C1 segment of cervical spinal cord (tissue), 14 donors: ENCODE measurements at places on chromosomes 6 and 20.
A peak's percentile ranks its signal among the peaks of the same experiment; 100 is the strongest.

DNA sequence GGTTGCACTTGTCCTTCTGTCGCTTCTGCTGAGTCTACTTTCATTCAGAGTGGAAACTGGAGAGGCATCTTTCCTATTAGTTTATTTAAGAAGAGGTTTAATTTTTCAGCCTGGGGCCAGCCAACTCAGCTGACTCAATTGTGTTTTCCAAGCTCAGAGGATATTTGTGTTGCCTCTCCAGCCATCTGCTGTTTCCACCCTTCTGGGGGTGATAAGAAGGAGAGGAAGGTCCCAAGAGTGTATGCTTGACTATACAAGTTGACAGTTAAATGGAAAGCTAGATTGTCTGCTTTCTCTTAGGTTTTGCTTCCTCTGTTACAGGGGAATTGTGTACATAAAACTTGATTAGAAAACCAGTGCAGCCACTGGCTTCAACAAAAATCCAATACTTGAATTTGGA, 3.0 kb downstream of the PSMF1 start:
- DNase-seq = no peak

DNA sequence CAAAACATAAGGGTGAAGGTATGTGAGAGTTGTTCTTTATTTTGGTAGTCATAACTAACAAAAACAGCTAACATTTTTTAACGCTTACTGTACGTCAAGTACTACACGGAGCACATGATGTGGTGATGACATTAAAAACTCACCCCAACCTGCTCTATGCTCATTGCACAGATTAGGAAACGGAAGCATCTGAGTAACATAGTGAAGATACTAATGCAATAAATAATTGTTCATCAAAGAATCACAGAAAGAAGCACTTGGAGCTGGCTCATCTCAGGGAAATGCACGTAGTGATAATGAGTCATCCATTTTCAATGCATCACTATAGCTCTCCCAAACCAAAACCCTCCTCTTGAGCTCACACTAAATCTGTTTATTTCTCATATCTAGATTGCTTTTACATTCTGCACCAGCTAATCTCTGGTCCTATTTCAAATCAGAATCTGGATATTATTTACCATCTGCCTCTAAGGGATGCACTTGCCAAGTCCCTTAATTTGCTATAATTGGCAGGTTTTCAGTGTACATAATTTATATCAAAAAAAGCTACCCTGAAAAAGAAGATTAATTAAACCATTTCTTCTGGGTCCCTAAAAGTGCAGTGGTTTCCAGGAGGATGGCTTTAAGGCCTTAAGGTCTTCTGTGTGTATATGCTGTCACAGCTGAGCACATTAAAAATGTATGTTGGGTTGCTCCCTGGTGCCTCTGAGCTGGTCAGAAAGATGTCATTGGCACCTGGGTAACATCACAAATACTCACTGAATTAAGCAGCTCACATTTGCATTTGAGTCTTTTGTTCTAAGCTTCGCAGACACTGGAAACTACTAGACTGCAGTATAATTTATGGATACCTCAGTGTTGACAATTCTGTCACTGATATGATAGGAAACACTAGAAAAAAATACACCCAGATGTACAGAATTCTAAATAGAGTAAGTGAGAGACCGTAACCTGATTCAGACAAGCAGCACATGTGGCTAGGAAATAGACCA, 677.4 kb upstream of the CITED2 start:
- no peak for DNase-seq

- no peak for DNase-seq
Observed at GRCh38 chr6:134495203-134495889, 177.4 kb upstream of the SGK1 start.

DNA sequence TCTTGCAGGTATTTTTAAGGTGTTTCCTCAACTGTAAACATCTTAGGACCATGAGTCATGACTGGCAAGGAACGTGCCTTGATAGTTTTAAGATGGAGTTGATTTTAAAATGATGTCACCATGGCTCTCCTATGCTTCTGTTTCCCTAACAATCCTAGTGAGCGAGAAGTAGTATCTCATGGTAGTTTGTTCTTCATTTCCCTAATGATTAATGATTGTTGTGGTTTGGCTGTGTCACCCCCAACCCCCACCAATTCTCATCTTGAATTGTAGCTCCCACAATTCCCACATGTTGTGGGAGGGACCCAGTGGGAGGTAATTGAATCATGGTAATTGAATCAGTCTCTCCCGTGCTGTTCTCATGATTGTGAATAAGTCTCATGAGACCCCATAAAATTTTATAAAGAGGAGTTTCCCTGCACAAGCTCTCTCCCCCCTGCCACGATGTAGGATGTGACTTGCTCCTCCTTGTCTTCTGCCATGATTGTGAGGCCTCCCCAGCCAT, 16.8 kb upstream of the BNIP5 start:
- DNase-seq = no peak

GRCh38 chr6:3749977-3750316, 1.6 kb downstream of the PXDC1 start:
- DNase-seq = no peak

GRCh38 chr6:142946924-142947713, 2.1 kb upstream of the HIVEP2 start:
- DNase-seq = peak; percentile 84

GRCh38 chr6:53424300-53424699, 75.5 kb upstream of the ELOVL5 start:
- no peak for DNase-seq

DNA sequence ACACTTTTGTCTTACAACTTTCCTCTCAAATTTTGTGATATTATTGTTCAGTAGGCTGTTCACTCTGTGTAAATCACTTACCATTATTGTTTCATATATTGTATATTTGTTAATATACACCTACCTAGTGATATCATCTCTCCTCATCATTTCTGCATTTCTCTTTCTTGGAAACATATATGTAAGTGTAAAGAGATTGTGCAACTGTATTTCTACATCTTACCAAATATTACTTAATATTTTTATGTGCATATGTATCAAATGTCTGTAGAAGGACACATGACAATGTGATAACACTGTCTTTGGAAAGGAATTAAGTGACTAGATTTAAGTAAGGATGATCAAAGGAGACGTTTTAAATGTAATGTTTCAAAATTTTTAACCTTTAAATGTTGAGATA, 30.2 kb downstream of the ZNF322 start:
- DNase-seq = no peak
